Kidney epithelial cell (primary cell): ENCODE measurements at places on chromosomes 11 and 22. TPM values are rescaled to one million over a fixed set of nuclear protein-coding genes. Genes with fewer than 3 reads are reported as not detected.

DNA sequence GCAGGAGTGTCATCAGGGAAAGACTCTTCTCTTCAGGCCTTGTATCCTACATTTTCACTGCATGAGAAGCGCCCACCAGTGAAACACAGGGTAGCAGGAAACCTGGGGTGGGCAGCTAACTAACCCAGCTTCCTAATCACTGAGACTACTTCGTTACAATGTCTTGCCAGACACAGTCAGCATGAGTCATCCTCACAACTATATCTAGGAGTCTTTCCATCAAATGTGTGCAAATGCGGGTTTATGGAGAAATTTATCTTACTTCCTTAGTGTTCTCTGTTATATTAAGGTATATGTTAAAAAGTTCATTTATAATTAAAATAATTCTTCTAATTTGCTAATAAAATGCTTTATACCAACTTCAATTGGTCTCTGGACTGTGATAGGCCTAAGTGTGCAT, 79.9 kb upstream of the RAB1B start:
- DNase-seq, result peak; percentile 21

GRCh38 chr22:46896568-46897245, 134.3 kb downstream of the TBC1D22A start:
- no peak for DNase-seq

DNA sequence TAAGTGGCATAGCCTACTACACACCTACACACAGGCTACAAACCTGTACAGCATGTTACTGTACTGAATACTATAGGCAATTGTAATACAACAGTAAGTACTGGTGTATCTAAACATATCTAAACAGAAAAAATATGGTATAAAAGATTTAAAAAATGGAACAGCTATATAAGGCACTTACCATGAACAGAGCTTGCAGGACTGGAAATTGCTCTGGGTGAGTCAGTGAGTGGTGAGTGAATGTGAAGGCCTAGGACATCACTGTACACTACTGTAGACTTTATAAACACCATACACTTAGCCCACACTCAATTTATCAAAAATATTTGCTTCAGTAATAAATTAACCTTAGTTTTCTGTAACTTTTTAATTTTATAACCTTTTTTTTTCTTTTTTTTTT, 24.7 kb downstream of the PAMR1 start:
- DNase-seq, result no peak

- DNase-seq, result peak; percentile 31
Observed at GRCh38 chr22:19691721-19692341, 22.5 kb upstream of the SEPTIN5 start.

GRCh38 chr11:3353066-3353465, 25.9 kb downstream of the ZNF195 start:
- DNase-seq, result no peak

DNA sequence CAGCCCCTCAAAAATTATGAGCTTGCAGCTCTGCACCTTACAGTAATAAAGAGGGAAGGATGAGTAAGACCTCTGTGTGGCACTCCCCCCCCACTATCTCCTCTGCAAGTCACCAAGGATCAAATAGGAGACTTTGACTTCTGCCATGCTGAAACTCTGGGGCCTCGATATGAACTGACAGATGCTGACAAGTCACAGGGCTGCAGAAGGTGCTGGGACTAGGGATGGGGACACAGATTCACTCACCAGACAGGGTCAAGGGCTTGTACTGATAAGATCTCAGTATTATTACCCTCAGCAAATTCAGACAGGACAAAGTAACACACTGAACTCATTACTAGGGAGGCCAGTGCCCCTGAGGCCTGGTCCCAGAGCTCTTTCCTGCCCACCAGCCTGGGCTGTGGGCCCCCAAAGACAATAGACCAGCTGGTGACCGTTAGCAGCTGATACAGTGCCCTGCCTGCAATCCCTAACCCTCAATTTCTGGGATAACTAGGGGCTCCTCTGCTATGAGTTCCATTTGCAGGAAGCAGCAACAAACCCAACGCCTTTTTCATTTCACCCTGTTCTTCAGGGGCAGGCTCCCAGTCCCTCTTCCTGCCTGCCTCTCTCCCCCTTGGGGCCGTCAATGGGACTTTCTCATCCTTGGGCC, 20.1 kb downstream of the TMPRSS13 start:
- no peak for DNase-seq

DNA sequence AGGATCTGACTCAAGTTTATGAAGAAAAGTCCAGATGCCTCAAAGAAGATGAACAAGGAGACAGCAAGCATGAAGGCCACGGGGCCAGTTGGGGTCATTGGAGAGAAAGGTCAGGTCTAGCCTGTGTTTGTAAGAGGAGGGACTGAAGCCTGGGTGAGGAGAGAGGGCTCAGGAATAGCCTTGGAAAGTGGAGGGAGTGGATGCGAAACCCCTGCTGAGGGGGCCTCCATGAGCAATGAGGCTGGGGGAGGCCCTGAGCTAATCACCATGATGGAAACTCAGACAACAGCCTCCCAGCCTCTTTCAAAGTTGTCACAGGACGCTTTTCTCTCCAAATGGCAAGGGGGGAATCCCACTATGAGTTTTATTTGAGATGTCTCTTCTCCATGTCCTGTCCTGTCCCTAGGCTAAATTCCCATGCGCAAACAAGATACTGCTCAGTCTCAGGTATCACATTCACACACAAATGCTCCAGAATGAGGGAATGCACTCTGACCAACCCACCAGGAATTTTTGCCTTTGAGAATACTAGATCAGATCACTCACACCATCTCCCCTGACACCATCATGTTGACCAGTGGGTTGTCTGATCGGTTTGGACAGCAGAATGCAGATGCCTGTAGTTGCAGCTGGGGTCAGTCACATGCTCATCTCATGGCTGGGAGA, 51.3 kb upstream of the TOP3B start:
- DNase-seq, result no peak

The RAPSN gene
- 0.14 and 0.21 TPM in 2 replicates for total RNA-seq

The SAA2 gene
- total RNA-seq, result 2.2 and 8.0 TPM in 2 replicates

The OR2D2 gene
- 0.38 TPM in 1 of 2 replicates, not detected in the other for total RNA-seq

The SNX32 gene
- total RNA-seq, result 1.4 and 1.9 TPM in 2 replicates
